ENCODE measurements at places on chromosomes 13 and 19.

DNA sequence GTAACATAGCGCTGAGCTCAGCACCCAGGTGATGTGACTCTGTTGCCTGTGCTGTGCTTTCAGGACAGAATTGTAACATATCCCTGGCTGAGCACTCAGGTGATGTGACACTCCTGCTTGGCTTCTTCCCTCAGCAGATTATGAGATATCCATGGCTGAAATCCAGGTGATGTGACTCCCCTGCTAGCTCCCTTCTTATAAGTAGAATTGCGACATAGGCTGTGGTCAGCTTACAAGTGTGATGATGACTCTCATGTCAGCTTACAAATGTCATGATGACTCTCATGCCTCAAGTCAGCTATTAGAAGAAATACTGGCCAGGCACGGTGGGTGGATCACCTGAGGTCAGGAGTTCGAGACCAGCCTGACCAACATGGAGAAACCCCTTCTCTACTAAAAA lies 14.3 kb upstream of the ZNF429 start:
- DNase-seq: no peak

GRCh38 chr19:20171285-20171684 lies 4.3 kb downstream of the ZNF486 start:
- DNase-seq: no peak

DNA sequence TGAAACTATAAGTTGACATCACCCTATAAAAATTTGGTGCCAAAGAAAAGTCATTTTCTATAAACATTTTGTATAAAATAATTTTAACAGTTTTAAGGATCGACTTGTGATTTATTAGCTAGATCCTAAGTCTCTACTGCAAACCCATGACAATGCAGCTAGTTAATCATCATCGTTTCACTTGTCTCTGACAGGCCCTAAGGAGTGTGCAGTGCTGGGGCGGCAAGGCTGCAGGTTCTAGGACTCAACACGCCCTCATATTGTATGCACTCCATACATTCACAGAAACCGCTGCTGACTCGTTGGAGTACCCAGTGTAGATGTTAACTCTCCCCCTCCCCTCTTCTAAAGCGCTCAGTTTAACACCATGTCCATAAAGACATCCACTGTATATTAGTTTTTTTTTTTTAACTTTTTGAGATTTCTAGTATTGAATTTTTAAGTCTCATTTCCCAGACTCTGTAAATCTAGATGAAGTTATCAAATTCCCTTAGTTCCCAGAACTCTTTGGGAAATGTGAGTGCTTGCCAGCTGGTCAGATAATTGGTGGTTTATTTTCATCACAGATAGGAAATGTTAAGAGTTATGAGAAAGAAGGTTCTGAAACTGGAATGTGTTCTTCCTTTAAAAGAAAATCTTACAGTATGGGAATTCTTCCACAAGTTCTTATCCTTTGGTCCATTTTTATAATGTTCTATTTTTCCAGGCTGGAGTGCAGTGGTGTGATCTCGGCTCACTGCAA lies 162.8 kb upstream of the RNF113B start:
- no peak for DNase-seq

- no peak for DNase-seq
Observed at GRCh38 chr13:59250336-59251189, 913.2 kb downstream of the DIAPH3 start.

DNA sequence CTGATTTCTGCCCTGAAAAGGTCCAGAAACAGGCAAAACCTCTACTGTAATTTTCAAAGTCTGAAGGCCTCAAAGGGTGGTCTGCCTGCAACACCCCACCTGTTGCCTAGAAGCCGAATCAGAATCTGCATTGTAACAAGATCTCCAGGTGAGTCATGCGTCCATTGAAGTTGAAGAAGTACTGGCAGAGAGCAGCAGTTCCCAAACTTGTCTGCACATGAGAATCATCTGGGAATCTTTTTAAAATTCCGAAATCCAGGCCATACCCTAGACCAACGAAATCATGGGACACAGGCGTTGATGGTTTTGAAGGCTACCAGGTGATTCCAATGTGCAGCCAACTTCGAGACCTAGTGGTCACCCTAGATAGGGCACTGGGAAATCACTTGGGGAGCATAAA lies 16.0 kb upstream of the CLN5 start:
- DNase-seq: no peak

DNA sequence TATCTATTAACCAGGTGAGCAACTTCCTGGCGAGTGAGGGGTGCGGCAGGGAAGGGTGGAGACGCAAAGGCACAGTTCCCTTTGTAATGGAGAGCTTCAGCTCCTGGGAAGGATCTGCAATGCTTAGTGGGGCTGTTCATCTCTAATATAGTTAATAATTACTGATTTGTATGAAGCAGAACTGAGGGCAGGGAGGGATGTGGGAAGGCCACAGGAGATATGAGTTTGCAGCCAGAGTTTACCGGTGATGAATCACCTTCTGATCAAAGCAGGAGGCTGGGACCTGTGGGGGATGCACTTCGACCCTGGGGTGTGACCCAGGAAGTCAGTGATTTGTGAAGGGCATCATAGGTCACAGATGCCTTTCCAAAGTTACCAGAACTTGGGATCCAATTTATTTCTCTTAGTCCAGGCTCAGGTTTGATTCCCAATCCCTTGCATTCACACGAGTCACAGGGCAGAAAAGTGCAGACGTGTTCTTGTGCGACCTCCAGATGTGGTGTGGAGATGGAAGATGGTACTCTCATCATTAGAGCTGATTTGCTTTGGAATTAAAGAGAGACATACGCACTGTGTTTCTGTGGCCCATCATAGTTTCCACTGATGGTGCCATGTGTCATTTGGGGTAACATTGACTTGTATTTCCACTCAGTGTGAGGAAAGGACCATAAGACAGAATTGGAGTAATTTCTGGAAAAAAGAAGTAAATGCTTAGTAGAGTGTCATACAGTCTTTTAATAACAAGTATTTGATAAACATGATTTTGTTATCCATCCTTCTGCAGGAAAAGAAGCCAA lies 55.0 kb downstream of the LRCH1 start:
- no peak for DNase-seq

GRCh38 chr13:44703371-44703770 lies 127.2 kb upstream of the TSC22D1 start:
- no peak for DNase-seq

DNA sequence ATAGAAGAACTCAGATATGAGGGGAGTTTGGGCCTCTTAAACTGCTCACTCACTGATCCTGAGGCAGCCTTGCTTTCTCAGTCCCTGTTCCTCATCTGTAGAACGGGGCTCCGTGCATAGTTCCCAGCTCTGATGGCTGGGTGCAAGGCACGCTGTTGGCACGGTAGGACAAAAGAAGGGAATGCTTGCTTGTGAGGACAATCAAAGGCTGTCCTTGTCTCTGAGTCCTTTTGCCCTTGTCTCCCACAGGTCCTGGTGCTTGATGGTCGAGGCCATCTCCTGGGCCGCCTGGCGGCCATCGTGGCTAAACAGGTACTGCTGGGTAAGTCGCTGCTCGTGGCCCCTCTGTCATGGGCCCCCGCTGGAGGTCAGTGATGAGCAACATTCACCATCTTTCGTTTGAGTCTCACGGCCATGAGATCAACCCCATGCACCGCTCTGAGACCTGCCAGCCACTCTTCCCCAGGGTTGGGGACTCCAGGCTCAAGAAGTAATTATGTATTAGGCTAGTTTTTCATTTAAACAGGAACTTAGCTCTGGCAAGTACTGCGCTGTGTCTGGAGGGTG lies 2.3 kb downstream of the RPL13A start:
- DNase-seq: no peak

GRCh38 chr13:108656742-108657141 lies 27.3 kb downstream of the MYO16 start:
- DNase-seq: no peak

- DNase-seq: no peak
Observed at GRCh38 chr13:32528358-32528757, 10.2 kb downstream of the N4BP2L2 start.

All from GM06990 (cell line).